Stimulated activated naive B cell treated with anti-CD40 and anti-IgM and Interleukin-4, amounts not matched to agents 10 μg/mL and 1 μg/mL and 100 μg/mL, for 72 hours (primary cell): ENCODE measurements at places on chromosomes 7 and 10.

DNA sequence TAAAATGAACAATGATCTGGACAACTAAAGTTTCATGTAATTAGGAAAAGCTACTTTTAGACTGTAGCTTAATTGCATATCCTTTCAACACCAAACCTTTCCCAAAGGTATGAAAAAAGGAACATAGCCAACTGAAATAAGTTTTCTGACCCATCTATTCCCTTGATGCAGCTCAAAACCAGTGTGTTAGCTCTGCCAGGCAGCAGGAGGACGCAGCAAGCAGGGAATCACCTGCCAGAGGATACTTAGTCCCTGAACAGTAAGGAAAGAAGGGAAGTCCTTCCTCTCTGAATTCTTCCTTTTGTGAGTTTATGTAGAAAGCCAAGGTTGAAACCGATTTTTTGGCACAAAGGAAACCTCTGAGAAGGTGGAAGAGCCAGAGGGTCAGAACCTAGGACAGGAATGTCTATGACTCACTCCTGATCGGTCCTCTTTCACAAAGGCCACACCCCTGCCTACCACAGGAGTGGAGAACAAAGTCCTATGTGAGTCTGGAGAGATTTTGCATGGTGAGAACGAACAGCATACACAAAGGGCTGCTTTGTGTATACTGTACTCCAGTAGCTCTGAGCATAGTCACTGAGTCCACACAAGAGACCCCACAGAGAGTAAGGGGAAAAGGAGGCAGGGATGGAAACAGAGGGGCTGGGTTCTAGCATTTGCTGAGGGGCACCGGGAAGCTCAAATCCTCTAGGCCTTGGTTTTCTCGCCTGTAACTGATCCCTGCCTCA is 68.8 kb upstream of the GSDME start:
- H3K27ac ChIP-seq: peak overlapping the region; percentile 27
- peaks cover 51% of the 10 kb centered on the region for H3K36me3 ChIP-seq
- peaks cover 30% of the 10 kb centered on the region for H3K4me1 ChIP-seq
- DNase-seq: no peak

GRCh38 chr7:149248777-149249176 is 9.3 kb downstream of the ZNF212 start:
- H3K27ac ChIP-seq: peak overlapping the region; percentile 93
- no peaks in the 10 kb centered on the region for H3K27me3 ChIP-seq
- H3K36me3 ChIP-seq: peaks cover 33% of the 10 kb centered on the region
- H3K4me1 ChIP-seq: peaks cover 57% of the 10 kb centered on the region

DNA sequence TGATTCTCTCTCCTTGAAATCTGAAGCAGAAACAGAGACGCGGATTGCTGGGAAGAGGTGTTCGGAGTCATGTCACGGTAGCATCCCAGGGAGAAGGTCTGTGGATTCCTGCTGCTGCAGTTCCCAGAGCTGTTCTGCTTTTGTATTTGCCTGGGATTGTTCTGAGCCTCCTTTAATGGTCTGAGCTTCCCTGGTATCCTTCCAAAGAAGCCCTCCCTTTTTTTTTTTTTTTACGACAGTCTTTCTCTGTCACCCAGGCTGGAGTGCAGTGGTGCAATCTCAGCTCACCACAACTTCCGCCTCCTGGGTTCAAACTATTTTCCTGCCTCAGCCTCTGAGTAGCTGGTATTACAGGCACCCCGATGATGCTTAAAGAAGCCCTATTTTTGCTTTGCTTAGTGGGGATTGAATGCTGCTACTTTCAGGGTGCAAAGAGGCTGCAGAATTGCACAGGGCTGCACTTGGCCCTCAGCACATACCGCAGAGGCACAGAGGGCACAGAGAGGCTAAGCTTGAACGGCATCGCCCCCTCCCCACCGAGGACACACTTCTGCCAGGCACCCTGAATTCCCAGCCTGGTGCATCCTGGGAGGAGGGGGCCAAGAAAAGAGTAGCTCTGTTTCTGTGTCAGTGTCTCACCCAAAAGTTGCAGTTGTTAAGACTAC is 208.6 kb upstream of the GALNT17 start:
- no peaks in the 10 kb centered on the region for H3K36me3 ChIP-seq
- H3K4me3 ChIP-seq: no peak overlapping the region
- no peak for DNase-seq
- H3K27ac ChIP-seq: no peak overlapping the region

DNA sequence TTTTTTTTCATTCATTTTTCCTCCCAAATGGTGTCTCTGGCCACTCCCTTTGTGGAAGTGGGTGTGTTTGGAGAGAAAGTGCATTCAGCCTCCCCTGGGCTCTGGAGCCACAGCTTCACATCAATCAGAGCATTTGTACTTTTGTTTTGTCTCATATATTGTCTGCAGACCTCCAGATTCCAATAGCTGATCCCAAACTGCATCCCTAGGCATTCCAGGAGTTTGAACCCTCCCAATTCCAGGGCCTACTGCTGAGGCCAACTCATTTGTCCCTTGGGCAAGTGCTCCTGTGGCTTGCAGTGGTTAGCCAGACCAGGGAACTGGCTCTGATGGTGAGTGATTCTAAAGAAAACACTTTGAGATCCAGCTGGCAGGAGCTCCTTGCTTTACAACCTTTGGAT is 163.3 kb downstream of the IPMK start:
- no peaks in the 10 kb centered on the region for H3K4me1 ChIP-seq
- no peak overlapping the region for H3K27ac ChIP-seq
- H3K36me3 ChIP-seq: no peaks in the 10 kb centered on the region
- H3K27me3 ChIP-seq: no peaks in the 10 kb centered on the region
- H3K4me3 ChIP-seq: no peak overlapping the region

DNA sequence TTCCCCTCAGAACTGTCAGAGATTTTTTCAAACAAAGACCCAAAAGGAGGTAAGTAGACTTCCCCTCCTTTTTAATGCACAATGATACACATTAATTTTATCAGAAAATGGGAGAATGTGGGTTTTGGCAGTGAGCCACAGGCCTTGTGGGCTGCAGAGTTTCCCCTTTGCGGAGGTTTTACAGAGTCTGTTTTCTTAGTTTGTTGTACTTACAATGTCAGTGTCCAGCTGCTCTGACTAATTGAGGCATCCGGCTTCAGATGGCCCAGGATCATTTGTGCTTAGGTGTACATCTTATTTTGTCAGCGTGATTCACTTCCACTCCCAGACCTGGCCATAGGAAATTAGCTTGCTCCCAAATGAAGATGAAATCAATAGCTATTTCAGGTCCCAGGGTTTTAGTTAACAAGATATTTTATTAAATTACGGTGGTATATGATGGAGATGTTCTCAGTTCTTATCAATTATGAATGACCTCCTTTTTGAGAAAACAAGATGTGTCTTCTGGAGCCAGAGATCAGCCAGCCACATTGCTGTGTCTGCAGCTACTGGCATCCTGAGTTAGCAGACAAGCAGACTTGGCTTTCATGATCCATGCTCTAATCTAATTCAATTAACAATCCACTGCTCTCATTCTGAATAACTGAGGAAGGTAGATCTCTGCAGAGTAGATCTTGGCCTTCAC is 1086.6 kb upstream of the SORCS1 start:
- no peaks in the 10 kb centered on the region for H3K36me3 ChIP-seq
- no peak overlapping the region for H3K4me3 ChIP-seq
- no peaks in the 10 kb centered on the region for H3K4me1 ChIP-seq

- no peak overlapping the region for H3K4me3 ChIP-seq
- no peaks in the 10 kb centered on the region for H3K27me3 ChIP-seq
- peaks cover 24% of the 10 kb centered on the region for H3K4me1 ChIP-seq
- DNase-seq: no peak
- no peak overlapping the region for H3K27ac ChIP-seq
Observed at GRCh38 chr7:8040768-8041369, 72.3 kb downstream of the GLCCI1 start.
